ENCODE measurements at places on chromosomes 7 and 10.

DNA sequence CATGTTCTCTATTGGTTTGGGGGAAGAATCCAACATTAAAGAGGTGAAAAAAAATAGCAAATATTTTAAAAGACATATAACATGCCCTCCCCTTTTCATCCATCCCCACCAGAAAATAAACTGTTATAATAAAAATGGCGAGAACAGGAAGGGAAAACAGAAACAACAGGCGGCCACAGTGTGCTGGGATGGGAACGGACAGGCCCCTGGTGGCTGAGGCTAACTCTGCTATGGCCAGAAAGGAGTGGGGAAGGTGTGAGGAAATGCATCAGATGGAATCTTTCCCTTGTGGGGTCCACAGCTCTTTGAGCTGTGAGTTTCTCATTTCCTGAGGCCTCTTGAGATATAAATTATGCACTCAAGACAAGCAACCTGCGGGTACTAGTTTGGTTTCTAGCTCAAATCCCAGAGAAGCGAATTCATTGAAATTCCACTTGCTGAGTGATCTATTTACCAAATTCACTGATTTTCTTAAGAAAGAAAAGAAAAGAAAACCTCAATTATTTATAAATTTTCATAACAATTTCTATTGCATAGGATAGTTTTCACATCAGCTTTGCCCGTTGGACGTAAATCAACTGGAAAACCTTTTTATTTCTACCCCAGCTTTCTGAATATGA lies 139.5 kb downstream of the BMPER start:
- DNase-seq = no peak

GRCh38 chr7:122951006-122951405 lies 44.5 kb downstream of the TAS2R16 start:
- DNase-seq = no peak

DNA sequence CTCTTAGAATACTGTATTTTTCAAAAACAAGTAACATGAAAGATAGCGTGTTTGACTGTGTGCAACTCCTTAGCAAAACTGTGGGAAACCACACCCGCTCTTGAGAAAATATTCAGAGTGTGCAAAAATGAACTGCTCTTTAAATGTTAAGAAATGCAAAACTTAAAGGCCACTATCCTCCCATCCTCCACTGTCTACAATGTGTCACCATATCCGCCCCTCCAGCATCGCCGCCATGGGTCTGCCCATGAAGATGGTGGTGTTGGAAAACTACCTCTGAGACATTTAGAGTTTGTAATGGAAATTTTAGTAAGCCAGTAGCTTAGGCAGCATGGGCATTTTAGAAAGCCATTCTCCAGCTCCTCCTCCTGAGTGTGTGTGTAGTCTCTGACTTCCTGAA lies 20.1 kb upstream of the NMT2 start:
- no peak for DNase-seq

DNA sequence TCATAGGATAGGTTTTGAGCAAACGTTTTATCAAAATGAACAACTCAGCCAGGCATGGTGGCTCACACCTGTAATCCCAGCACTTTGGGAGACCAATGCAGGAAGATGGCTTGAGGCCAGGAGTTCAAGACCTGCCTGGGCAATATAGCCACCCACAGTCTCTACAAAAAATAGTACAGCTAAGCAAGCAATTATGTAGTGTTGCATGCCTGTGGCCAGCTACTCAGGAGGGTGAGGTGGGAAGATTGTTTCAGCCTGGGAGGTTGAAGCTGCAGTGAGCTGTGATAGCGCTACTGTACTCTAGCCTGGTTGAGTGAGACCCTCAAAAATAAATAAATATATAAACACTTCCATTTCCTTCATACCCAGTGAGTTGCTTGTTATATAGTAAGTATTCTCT lies 67.1 kb downstream of the LSMEM1 start:
- no peak for DNase-seq

GRCh38 chr10:68121852-68122251 lies 12.6 kb downstream of the MYPN start:
- DNase-seq = no peak

GRCh38 chr10:79561257-79561656 lies 1.1 kb upstream of the SFTPA2 start:
- DNase-seq = no peak

DNA sequence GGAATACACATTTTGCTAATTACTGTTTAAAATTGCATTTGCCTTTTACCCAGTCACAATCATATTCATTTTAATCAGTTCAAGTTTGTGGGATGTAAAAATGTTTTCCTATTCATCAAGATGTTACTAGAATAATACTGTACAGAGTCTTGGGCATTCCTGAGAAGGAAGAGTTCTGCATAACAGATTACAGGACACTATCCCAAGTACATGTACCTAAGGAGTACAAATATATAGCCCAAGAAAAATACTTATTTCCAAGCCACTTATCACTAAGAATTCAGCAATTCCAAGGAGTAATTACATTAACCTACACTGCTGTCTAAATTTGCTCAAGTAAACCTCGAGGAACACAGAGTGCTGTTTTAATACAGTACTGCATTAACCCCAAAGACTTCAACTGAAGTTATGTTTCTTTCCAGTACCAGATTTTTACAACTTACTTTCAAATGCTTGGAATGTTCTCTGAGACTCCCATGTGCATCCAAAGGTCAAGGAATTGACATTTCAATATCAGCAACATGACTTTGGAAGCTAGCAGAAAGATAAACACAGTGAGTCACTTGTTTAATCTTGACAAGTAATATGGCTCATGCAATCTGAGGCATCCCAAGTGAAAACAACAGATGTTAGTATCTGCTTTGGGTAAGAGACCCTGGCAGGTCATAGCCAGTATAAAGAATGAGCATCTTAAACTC lies 125.4 kb upstream of the BET1 start:
- DNase-seq = no peak

- DNase-seq = no peak
Measured at GRCh38 chr7:32347244-32347828, 142.8 kb downstream of the LSM5 start.

- no peak for DNase-seq
Measured at GRCh38 chr10:99429517-99430095, 818 bp downstream of the GOT1 start.

DNA sequence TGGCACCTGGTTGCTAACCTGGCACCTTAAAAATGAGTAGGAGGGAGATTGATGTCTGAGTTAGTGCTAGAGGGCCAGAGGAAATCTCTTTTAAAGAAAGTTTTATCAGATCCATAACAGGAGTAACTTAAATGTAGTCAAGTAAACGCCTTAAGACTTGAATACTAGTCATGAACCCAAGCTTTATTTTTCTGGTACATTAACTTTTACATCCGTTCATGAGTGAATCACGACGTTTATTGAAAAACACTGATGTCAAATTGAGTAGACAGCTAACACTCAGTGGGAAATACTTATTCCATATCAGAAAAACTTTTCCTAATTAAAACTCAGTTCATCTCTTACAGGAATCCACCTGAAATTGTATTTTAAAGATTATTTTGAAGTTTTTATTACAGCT lies 6.9 kb upstream of the LAMB1 start:
- DNase-seq = no peak

DNA sequence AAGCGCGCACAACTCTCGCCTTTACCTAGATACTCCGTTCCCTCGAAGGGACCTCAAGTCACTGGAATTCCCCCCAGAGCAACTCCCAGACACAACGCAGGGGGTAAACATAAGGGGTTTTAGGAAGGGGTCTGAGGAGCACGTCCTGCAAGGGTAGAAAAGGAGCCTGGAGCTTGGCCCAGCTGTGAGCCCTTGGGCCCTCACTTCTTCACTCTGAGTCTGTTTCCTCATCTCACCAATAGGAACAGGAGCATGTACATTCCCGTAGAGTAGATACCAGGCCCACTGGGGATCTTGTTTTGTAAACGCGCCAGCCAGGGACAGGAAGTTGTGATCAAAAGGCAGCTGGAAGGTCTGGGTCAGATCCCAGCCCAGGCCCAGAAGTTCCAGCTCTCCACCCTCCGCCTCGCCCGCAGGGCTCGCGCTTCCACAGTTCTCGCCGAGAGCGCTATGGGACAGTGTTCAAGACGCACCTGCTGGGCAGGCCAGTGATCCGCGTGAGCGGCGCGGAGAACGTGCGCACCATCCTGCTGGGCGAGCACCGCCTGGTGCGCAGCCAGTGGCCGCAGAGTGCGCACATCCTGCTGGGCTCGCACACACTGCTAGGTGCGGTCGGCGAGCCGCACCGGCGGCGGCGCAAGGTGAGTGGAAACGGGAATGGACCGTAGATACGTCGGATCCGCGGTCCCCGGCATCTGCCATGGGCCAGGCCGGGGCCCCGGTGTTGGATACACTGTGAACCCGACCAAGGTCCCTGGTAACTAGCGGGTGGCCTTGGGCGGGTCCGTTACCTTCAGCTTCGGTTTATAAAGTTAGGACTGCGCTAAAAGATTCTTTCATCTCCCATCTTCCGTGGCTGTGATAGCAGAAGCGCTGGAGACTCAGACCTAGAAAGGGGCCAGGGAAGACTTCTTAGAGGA lies 1.3 kb downstream of the CYP26C1 start:
- DNase-seq = no peak

DNA sequence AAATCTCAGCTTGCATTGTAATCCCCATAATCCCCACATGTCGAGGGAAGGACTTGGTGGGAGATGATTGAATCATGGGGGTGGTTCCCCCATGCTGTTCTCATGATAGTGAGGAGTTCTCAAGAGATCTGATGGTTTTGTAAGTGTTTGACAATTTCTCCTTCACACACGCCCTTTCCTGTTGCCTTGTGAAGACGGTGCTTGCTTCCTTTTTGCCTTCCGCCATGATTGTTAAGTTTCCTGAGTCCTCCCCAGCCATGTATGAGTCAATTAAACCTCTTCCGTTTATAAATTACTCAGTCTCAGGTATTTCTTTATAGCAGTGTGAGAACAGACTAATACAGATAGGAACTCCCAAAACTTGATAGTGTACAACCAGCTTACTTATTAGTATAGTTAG lies 98.6 kb downstream of the CREM start:
- peak; percentile 15 for DNase-seq

- no peak for DNase-seq
Measured at GRCh38 chr7:138890499-138891445, 90.4 kb downstream of the KIAA1549 start.

DNA sequence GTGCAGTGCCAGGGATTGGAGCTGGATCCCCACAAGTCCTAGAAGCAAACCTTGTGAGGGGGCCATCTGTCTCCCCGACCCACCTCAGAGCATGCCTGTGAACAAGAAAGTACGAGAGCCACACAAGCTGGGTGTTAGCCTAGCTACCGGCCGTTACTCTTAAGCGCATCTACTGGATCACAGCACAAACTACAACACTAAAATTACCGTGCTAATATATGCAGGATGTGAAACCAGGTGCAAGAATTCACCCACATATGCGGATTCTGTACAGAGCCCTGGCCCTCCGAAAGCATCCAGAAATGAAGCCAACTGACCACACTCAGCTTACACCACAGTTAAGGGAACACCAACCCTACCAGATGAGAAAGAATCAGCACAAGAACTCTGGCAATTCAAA lies 16.0 kb upstream of the PRSS1 start:
- DNase-seq = no peak

- no peak for DNase-seq
Measured at GRCh38 chr7:52771177-52771576, 264.3 kb upstream of the POM121L12 start.

GRCh38 chr10:49008091-49008490 lies 68.5 kb upstream of the LRRC18 start:
- no peak for DNase-seq

DNA sequence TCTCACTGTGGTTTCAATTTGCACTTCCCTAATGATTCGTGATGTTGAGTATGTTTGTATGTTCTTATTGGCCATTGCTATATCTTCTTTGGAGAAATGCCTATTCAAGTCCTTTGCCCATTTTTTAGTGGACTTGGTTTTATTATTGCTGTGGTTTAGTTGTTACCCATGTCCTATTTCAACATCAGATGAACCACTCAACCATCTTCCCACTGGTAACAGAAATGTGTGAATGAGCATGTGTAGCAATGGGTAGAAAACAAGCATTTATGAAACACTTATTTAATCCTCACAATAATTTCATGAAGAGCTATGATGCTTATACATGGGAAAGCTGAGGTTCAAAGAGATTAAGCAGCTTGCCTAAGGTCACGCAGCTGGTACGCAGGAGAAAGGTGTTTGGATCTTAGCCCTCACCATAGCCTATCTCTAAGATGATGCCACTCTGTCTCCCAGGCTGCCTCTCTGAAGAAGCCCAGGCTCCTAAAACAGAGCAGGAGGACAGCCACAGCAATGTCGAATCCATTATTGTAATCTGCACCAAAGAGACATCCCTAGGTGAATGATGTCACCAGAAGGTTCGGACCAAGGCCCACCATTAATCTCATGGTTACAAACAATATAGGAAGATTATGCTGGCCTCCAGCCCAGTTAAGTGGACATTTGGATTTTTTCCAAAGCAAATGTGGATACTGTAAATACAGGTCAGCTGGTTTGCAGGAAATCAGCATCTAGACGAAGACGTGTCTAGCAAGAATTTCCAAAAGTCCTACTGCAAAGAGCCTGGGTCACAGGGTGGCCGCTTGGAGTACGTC lies 447.6 kb upstream of the ZMIZ1 start:
- no peak for DNase-seq

DNA sequence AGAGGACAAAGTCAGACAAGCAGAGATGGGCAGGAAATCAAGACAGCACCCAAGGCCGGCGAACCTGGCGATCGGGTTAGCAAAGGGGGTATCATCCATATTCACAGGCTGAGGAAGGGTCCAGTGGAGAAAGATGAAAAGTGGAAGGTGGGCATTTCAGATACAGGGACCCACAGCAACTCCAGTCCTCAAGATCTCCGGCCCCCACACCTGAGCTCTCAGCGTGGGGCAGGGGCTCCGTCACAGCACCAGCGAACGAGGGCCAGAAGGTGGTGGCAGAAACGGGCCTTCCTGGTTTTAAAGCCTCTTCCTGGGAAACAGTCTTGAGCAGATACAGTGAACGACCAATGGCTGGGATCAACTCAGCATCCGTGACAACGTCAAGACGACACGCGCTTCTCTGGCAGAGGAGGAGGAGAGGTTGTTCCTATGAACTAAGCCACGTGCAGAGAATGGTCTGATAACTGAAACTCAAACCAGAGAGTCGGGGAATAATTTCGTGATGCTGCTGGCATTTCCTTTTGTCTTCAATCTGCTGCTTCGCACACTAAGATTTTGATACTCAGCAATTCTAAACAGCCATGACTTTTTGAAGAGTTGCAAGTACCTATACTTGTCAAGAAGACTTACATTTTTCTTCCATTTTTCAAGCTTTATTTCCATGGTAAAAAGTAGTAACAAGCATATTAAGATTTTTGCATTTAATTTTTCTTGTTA lies 219.8 kb downstream of the ZMYND11 start:
- no peak for DNase-seq

DNA sequence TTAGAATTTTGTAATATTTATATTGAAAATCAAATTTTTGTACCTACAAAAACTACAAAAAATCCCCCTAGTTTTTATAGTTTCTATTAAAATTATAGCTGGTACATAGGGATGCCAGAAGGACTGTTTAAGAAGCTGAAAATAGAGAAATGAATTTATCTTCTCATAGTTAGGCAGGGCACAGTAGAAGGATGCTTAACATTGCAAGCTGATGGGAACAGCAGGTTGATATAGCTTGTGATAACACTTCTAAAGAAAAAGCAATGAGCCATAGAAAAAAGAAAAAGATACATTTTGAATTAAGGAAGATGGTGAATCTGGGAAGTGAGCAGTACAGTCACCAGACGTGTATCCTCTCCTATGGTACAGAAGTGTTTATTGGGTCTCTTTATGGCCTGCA lies 32.0 kb downstream of the PTEN start:
- no peak for DNase-seq

All from GF-D8 (cell line).